ENCODE measurements at places on chromosomes 4 and X. TPM values are rescaled to one million over a fixed set of nuclear protein-coding genes. Genes with fewer than 3 reads are reported as not detected.

KCND1 gene
- 0.70 TPM for total RNA-seq

NXF2 gene
- total RNA-seq = not detected

GPRIN3 gene
- total RNA-seq = 1.2 TPM

TEX13C gene
- not detected for total RNA-seq

KIAA1210 gene
- not detected for total RNA-seq

SPP1 gene
- total RNA-seq = 167 TPM

XPNPEP2 gene
- total RNA-seq = not detected

ZCCHC12 gene
- 0.38 TPM for total RNA-seq

All from A549 treated with dexamethasone at 1 μM for 4 hours (cell line).